ENCODE measurements at places on chromosomes 7 and 10.

GRCh38 chr10:12681252-12681651 lies 320.3 kb downstream of the CCDC3 start:
- peak; percentile 18 for DNase-seq

DNA sequence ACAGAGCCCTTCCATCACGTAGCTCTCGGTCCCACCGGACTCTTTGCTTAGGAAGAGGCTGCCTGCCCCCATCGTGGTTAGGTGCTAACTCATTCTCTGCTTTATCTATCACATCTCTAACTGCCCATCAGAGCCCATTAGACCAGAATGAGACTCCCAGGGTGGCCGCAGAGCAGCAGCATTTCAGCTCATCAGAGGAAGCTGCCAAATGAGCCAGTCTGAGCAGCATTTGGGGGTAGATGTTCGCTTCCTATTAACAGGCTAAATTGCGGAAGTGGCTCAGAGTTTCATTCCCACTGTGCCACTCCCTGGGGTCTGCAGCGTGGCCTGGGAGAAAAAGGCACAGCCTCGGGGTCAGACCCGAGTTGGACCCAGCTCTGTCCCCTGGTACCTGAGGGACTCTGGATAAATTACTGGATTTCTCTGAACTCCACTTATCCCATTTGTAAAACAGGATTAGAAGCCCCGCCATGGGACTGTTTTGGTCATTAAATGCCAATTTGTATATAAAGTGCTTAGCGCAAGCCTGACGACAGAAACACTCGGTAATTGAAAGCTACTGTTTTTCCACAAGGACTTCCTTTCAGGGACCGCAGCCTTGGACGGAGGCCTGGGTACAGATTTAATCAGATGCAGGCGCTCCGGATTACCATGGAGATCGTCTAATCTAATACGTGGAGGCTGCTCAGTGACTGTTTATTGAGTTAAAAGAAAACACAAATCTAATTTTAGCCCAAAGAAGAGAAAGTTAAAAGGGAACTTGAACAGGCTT lies 73.8 kb upstream of the PRLHR start:
- DNase-seq, result no peak

DNA sequence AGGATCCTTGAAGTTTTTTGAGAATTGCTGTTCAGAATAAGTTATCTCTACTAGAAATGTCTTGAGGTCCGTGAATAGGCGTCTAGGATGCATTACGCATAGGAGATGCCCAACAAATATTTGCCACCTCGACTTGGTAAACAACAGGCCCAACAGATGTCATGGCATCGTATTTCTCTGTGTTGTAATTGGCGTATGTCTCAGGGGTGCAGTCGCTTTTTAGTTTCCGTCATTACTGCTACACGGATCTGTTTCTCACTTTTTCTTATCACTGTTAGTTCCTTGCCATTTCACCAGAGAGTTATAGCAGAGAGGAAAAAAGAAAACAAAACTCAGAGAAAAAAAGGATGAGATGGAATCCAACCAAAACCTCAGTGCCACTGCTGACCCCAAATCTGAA lies 73.0 kb upstream of the SFMBT2 start:
- DNase-seq, result no peak

DNA sequence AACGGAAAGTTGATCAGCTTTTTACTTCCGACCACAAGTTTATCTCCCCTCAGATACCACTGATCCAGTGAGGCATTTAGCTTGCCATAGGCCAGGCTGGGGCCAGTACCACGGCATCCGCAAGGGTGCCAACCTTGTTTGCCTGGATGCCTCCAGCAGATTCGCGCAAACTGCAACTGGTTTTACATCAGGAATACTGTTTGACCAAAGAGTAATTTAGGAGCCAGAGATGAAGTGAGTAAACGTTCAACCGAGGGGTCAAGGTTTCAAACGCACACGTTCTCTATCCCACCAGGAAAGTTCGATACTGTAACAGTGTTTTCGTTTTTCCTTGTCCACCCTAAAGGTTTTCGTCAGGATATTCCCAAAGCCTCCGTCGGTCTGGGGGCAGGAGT lies 266 bp upstream of the MDFIC start:
- no peak for DNase-seq

All from NCI-H1417 (cell line).